Cardiac muscle cell (in vitro differentiated cells and primary cell): ENCODE measurements at places on chromosomes 16 and 17.

DNA sequence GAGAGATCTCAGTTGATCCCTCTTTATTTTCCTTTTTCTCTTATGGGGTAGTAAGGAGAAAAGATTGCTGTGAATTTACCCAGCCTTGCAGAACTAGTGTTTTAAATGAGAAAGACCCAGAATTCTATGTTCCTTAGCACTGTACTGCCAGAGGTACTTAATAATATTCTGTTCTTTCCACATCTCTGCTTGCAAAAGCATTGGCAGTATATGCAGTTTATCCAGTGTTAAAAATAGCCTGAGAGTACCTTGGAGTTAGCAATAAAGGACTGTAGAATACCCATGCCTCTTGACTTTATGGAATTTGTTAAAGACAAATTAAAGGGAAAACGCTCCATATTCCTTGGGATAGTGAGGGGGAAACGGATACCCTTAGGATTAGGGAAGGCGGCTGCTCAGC lies 11.9 kb downstream of the SLC7A6 start:
- DNase-seq = no peak

GRCh38 chr17:33201283-33201682 lies 91.8 kb downstream of the ASIC2 start:
- no peak for DNase-seq

- no peak for DNase-seq
Observed at GRCh38 chr17:79969906-79970305, 65.8 kb downstream of the TBC1D16 start.

- DNase-seq = peak; percentile 20
Observed at GRCh38 chr16:22035153-22035552, 27.2 kb downstream of the MOSMO start.

GRCh38 chr16:54174750-54175149 lies 111.8 kb downstream of the IRX3 start:
- DNase-seq = no peak
